ENCODE measurements at places on chromosomes 3 and 15. TPM values are rescaled to one million over a fixed set of nuclear protein-coding genes. Genes with fewer than 3 reads are reported as not detected.

Gene DNAH12
- total RNA-seq: not detected

Gene CHAC1
- 8.4 TPM for total RNA-seq

Gene HRH1
- total RNA-seq: 0.52 TPM

Gene TEX55
- total RNA-seq: not detected

Gene RBP2
- not detected for total RNA-seq

Gene AMIGO3
- total RNA-seq: 0.21 TPM

Gene ESYT3
- total RNA-seq: 0.17 TPM

Gene IL17RD
- total RNA-seq: 0.26 TPM

Gene RASL12
- total RNA-seq: not detected

Gene IGSF11
- total RNA-seq: not detected

Gene IGF2BP2
- total RNA-seq: 0.64 TPM

Gene SENP8
- 1.7 TPM for total RNA-seq

Gene NAA50
- 153 TPM for total RNA-seq

Gene CKMT1A
- 0.66 TPM for total RNA-seq

Gene AP2M1
- total RNA-seq: 242 TPM

Gene LNP1
- total RNA-seq: 2.6 TPM

Gene EEF1AKMT4
- 14.3 TPM for total RNA-seq

Gene PLCB2
- total RNA-seq: 95.7 TPM

Gene GPR15
- total RNA-seq: 4.1 TPM

Gene SCG5
- 2.2 TPM for total RNA-seq

Gene KNG1
- total RNA-seq: not detected

Gene PLA2G4D
- total RNA-seq: not detected

Gene GASK1A
- total RNA-seq: not detected

Gene SLC22A14
- not detected for total RNA-seq

Gene HRG
- total RNA-seq: not detected

Gene LINGO1
- not detected for total RNA-seq

Gene PLSCR2
- total RNA-seq: not detected

Gene SOX14
- total RNA-seq: not detected

Gene SEMA3G
- 0.21 TPM for total RNA-seq

Gene ZDHHC3
- 42.0 TPM for total RNA-seq

Gene MCTP2
- total RNA-seq: 49.8 TPM

Gene GABRA5
- not detected for total RNA-seq

Gene DCLK3
- total RNA-seq: not detected

Gene FNDC3B
- total RNA-seq: 19.6 TPM

Gene CSPG4
- not detected for total RNA-seq

Gene COL6A5
- not detected for total RNA-seq

Gene NUP210
- 169 TPM for total RNA-seq

Gene ISLR
- total RNA-seq: not detected

Gene P2RY1
- 0.92 TPM for total RNA-seq

Gene EMC7
- 70.9 TPM for total RNA-seq

Gene DNASE1L3
- not detected for total RNA-seq

Gene LYZL4
- total RNA-seq: not detected

Gene FAM98B
- 71.6 TPM for total RNA-seq

Gene GUCA1C
- not detected for total RNA-seq

Gene MAGEL2
- not detected for total RNA-seq

Gene NECTIN3
- total RNA-seq: 3.0 TPM

Gene CCR3
- not detected for total RNA-seq

Gene IFT57
- 25.2 TPM for total RNA-seq

Gene THAP10
- total RNA-seq: not detected

Gene GABRR3
- 0.05 TPM for total RNA-seq

Gene CHDH
- total RNA-seq: 0.62 TPM
